ENCODE measurements at places on chromosomes 7 and 10. TPM values are rescaled to one million over a fixed set of nuclear protein-coding genes. Genes with fewer than 3 reads are reported as not detected.
A peak's percentile ranks its signal among the peaks of the same experiment; 100 is the strongest.

Gene GAD2
- total RNA-seq = not detected

Gene LRGUK
- total RNA-seq = 0.57 TPM

Gene SPDYE16
- total RNA-seq = not detected

Gene EPO
- total RNA-seq = not detected

Gene ABCB4
- total RNA-seq = 0.87 TPM

Gene RNF32
- total RNA-seq = 1.8 TPM

Gene PROSER2
- total RNA-seq = 5.1 TPM

Gene AQP1
- total RNA-seq = 0.83 TPM

Gene ZP3
- 9.9 TPM for total RNA-seq

GRCh38 chr7:108467391-108467790 is 11.2 kb upstream of the NRCAM start:
- no peaks in the 10 kb centered on the region for H3K36me3 ChIP-seq
- H3K27me3 ChIP-seq = no peaks in the 10 kb centered on the region
- H3K27ac ChIP-seq = no peak overlapping the region
- no peaks in the 10 kb centered on the region for H3K4me1 ChIP-seq
- no peak overlapping the region for H3K4me3 ChIP-seq
- no peak for DNase-seq

- H3K27ac ChIP-seq = no peak overlapping the region
- no peak overlapping the region for H3K4me3 ChIP-seq
- no peak for DNase-seq
- H3K4me1 ChIP-seq = peaks cover 5% of the 10 kb centered on the region
- peaks cover 73% of the 10 kb centered on the region for H3K27me3 ChIP-seq
- peaks cover 12% of the 10 kb centered on the region for H3K36me3 ChIP-seq
These were observed 1.0 kb upstream of the NPFFR1 start for GRCh38 chr10:70284542-70285475.

DNA sequence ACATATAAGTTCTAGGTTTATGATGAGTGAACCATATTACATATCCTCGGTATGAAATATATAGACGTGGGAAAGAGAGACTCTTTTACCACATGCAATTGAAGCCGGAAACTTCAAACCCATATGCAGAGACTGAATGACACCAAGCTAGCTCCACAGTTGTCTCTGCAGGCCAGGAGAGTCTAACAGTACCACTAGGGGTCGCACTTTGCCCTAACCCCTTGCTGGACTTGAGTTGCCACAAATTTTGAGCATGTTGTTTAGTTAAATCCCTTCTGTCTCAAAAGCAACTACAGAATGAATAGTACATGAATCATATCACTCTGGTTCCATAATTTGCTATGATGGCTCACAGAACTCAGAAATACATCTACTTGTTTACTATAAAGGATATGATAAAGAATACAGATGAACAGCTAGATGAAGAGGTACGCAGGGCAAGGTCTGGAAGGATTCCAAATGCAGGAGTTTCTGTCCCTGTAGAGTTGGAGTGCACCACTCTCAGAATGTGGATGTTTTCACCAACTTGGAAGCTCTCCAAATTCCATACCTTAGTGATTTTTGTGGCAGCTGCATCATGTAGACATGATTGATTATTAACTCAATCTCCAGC is 112.4 kb upstream of the YAE1 start:
- no peak overlapping the region for H3K27ac ChIP-seq
- peak; percentile 26 for DNase-seq
- H3K4me1 ChIP-seq = peaks cover 4% of the 10 kb centered on the region

- peaks cover 33% of the 10 kb centered on the region for H3K27me3 ChIP-seq
- H3K27ac ChIP-seq = no peak overlapping the region
- no peaks in the 10 kb centered on the region for H3K36me3 ChIP-seq
- no peaks in the 10 kb centered on the region for H3K4me1 ChIP-seq
- no peak for DNase-seq
- H3K4me3 ChIP-seq = no peak overlapping the region
These were observed 89.3 kb downstream of the NPY start for GRCh38 chr7:24372961-24373955.

DNA sequence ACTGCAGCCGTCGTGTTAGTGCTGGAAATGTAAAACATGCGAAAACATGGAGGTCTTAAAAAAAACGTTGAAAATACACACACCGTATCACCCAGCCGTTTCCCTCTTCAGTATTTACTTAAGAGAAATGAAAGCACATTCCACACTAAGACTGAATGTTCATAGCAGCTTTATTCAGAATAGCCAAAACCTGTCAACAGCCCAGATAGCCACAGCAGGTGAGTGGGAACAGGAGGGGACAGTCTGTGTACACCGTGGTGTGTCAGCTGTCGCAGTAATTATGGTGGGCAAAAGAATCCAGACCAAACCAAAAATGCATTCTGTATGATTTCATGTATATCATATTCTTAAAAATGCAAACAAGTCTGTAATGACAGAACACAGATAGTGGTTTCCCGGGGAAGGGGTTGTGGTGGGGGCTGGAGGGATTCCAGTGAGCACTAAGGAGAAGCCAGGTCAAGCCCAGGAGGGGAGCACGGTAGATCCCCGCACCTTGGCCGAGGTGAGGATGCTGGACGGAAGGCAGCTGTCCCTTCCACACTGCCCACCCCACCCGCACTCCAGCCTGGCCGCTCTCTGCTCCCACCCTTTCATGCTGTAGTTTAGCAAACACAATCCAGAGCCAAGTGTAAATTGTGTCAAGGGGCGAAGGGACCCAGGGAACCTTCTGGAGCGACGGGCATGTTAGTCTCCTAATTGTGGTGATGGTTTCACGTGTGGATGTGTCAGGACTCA is 123.6 kb downstream of the NKX6-2 start:
- no peaks in the 10 kb centered on the region for H3K4me1 ChIP-seq
- DNase-seq = no peak
- no peaks in the 10 kb centered on the region for H3K27me3 ChIP-seq
- H3K36me3 ChIP-seq = peaks cover 5% of the 10 kb centered on the region
- H3K4me3 ChIP-seq = no peak overlapping the region
- peak overlapping the region; percentile 29 for H3K27ac ChIP-seq

GRCh38 chr7:92002720-92003119 is 62.1 kb downstream of the AKAP9 start:
- no peak for DNase-seq
- no peaks in the 10 kb centered on the region for H3K4me1 ChIP-seq

DNA sequence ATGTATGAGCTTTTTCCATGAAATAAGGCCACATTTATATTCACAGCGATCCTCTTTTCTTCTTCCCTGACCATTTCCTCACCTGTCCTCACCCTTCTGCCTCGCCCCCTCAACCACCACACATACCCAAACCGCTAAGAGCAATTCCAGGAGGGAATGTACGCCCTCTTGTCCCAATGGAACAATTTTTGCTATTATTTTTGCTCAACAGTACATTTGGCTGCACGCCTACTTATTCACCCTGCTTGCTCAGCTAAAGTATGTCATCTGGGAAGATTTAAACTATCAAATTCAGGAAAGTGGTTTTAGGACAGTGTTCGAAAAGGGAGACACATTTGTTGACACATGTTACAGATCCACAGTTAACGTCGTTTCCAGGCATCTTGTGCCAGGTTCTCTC is 252.7 kb downstream of the NEBL start:
- no peak overlapping the region for H3K27ac ChIP-seq
- H3K4me3 ChIP-seq = no peak overlapping the region
- no peaks in the 10 kb centered on the region for H3K27me3 ChIP-seq
- H3K4me1 ChIP-seq = peaks cover 2% of the 10 kb centered on the region

DNA sequence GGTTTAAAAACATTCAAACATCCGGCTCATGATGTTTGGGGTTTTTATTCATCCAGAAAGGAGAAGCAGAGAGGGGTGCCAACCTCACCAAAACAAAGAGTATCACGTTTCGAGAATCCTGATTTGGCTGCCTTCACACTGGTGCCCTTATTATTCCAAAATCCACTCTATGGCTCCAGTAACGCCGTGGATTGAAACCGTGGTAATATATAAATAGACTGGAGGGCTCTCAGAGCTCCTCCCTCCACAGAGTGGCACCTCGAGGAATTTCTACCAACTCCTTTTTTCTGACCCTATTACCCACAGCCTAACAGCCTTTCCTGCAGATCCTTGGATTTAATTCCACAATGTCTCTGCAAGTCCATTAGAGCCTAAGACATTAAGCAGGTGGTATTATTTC is 353.6 kb downstream of the CRPPA start:
- no peaks in the 10 kb centered on the region for H3K4me1 ChIP-seq
- no peaks in the 10 kb centered on the region for H3K36me3 ChIP-seq
- H3K27me3 ChIP-seq = peaks cover 6% of the 10 kb centered on the region
- no peak overlapping the region for H3K4me3 ChIP-seq

GRCh38 chr10:15140698-15141097 is 27.8 kb downstream of the NMT2 start:
- peaks cover 34% of the 10 kb centered on the region for H3K4me1 ChIP-seq
- no peaks in the 10 kb centered on the region for H3K27me3 ChIP-seq
- H3K36me3 ChIP-seq = peaks cover 7% of the 10 kb centered on the region
- no peak for DNase-seq

DNA sequence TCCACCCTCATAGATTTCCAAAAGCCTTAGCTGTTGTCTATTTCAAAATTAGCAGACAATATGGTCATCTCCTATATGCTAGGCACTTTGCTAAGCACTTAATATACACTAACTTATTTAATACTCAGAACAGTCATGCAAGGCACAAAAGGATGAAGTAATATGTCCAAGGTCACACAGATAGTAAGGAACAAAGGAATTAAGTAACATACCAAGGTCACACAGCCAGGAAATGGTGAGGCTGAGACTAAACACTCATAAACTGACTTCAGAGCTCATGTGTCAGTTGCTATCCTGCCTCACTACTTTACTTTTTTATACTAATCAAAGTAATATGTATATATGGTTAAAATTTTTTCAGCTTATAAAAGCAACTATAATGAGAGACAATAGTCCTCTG is 23.6 kb upstream of the HIBADH start:
- no peak overlapping the region for H3K4me3 ChIP-seq

DNA sequence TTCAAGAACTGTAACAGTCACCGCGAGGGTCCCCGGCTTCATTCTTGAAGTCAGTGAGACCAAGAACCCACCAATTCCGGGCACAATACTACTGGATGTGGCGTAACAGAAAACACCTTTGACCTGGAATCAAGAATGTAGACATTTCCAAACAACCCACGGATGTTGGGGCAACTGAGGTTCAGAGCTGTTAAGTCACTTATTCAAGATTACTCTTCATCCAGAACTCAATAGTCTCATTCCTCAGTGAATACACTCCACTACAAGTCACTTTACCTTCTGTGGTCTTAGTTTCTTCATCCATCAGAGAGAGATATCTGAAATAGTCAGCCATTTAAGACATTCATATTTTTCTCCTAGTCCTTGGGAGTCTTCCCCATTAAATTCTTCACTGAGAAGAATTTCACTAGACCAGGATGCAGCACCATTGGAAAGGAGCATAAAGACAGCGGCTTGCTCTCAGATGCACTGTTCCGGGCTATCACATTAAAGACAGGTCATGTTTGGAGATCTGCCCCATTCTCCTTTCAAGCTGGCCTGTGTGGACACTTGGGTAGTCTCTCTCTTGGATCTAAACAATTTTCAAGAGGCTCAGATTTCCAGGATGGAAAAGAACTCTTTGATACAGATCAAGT is 32.3 kb upstream of the ARID5B start:
- H3K4me1 ChIP-seq = no peaks in the 10 kb centered on the region
- peaks cover 21% of the 10 kb centered on the region for H3K27me3 ChIP-seq
- H3K4me3 ChIP-seq = peak overlapping the region; percentile 36
- no peaks in the 10 kb centered on the region for H3K36me3 ChIP-seq
- H3K27ac ChIP-seq = no peak overlapping the region

- H3K27me3 ChIP-seq = no peaks in the 10 kb centered on the region
- no peaks in the 10 kb centered on the region for H3K4me1 ChIP-seq
- H3K36me3 ChIP-seq = no peaks in the 10 kb centered on the region
- no peak overlapping the region for H3K4me3 ChIP-seq
These were observed 61.8 kb upstream of the TRIL start for GRCh38 chr7:29019896-29020295.

DNA sequence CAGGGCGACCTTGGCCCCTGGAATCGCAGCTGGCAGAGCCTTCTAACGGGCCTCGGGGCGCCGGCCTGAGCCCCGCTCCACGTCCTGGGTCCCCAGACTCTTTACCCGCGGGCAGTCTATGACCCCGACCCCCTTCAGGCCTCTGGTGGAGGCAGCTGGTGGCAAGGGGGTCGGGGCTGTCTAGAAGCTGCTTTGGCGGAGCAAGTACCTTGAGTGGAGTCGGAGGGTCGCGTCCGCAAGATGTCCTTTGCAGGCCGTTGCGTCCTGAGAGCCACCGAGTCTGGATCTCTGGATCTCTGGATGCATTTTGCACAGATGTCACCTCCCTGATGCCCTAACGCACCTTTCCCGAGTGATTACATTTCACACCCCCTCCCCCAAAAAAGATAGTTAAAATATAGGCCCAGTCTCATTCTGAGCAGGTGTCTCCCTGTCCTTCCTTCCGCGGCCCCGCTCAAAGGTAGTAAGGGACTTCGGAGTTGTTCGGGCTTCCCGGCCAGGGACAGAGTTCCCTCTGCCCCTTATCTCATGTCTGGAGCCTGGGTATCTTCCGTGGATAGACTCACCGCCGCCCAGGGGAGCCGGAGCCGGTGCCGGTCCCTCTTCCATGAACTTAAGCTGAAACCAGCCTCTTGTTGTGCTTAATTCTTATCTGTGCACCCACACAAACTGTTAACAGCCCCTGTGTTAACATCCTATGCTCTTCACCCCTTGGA is 457 bp downstream of the ACADSB start:
- peaks cover 3% of the 10 kb centered on the region for H3K36me3 ChIP-seq
- no peaks in the 10 kb centered on the region for H3K27me3 ChIP-seq

DNA sequence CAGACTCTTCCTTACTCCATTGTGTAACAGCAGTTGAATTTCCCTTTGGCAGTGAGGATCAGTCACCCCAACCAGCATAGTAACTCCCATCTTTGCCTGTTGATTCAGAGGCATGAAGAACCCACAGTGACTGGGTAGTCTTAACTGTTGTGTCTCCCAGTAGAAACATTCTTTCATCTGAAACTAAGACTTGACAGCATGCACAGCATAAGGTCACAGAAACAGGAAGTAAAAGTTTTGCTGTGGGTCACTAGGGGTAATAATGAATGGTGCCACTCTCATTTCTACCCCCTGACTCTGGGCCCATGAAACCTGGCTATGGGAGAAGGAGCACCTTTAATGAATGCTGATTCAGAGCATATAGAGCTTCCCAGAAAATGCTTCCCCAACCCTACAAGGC is 8.3 kb upstream of the FRMPD2 start:
- no peak for DNase-seq
- no peak overlapping the region for H3K27ac ChIP-seq
- peaks cover 5% of the 10 kb centered on the region for H3K36me3 ChIP-seq
- H3K27me3 ChIP-seq = peaks cover 11% of the 10 kb centered on the region

DNA sequence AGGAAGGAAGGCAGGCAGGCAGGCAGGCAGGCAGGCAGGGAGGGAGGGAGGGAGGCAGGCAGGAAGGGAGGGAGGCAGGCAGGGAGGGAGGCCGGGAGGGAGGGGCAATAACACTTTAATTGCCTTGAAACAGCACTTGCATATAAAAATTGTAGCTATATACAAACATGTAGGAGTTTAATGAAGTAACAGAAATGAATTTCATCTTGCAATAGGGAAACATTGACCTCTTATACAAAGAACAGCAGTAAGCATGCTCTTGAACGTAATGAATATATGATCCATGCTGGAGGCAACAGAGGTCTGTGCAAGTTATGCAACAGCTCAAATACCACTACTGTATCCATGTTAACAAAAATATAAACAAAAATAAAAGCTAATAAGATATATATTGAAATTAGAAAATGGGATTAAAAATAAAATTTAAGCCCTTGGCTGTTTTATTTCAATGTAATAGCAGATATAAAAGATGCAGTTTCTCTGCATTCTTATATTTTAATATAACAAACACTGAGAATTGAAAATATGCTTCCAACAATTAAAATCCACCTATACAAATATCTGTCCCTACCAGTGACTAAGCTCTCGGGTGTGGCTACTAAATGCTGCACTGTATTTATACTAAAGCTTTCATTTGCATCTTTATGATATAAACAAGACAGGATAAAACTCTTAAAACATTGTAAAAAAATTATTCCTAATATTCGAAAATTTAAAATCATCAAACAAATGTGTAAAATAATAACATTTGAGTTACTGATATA is 50.3 kb downstream of the CACNA2D1 start:
- H3K4me3 ChIP-seq = no peak overlapping the region
- H3K36me3 ChIP-seq = no peaks in the 10 kb centered on the region
- H3K4me1 ChIP-seq = no peaks in the 10 kb centered on the region
